A549 treated with AZD2906 at 1 μM for 4 hours (cell line): ENCODE measurements at places on chromosomes 12 and 14. TPM values are rescaled to one million over a fixed set of nuclear protein-coding genes. Genes with fewer than 3 reads are reported as not detected.

Gene TAMALIN
- 0.60 to 1.1 TPM (median 0.95 TPM) in 5 replicates for total RNA-seq

Gene CELA1
- total RNA-seq, result not detected in 5 replicates

Gene FSCB
- not detected in 5 replicates for total RNA-seq

Gene BDKRB2
- 0.82 to 1.0 TPM (median 0.88 TPM) in 5 replicates for total RNA-seq

Gene LAG3
- total RNA-seq, result 0.83 to 1.6 TPM (median 1.4 TPM) in 5 replicates

Gene BEGAIN
- 6.0 to 7.7 TPM (median 6.4 TPM) in 5 replicates for total RNA-seq

Gene SMCO2
- total RNA-seq, result 0.09 to 0.18 TPM (median 0.10 TPM) in 3 of 5 replicates, not detected in the others

Gene RTL1
- 0.16 to 0.27 TPM (median 0.22 TPM) in 5 replicates for total RNA-seq

Gene KLRB1
- total RNA-seq, result not detected in 5 replicates

Gene KRT83
- total RNA-seq, result 3.3 to 6.3 TPM (median 5.5 TPM) in 5 replicates

Gene KCNC2
- total RNA-seq, result not detected in 5 replicates
